ENCODE measurements at places on chromosomes 16 and 17.
A peak's percentile ranks its signal among the peaks of the same experiment; 100 is the strongest.

- no peak for DNase-seq
Observed at GRCh38 chr17:4513113-4514032, 14.7 kb downstream of the SPNS2 start.

- DNase-seq: no peak
Observed at GRCh38 chr17:79771276-79771675, 6.7 kb upstream of the CBX2 start.

DNA sequence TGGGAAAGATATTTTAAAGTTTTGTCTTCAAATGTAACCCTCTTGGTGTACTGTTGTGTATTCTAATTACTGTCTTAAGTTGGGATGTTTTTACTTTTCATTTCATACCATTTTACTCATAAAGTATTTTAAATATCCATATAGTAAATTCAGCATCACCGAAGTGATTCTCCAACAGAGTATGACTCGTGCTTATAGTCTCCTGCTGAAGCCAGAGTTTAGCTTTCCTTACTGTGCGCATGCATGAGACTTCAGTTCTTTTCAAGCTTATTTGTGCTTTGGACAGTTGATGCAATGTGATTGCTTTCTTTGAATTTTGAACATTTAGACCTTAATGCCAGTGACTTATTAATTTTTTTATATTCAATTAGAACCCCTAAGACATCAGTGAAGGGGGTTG lies 7.4 kb upstream of the VPS35L start:
- DNase-seq: no peak

GRCh38 chr17:74526681-74527080 lies 4.6 kb downstream of the CD300LB start:
- no peak for DNase-seq

DNA sequence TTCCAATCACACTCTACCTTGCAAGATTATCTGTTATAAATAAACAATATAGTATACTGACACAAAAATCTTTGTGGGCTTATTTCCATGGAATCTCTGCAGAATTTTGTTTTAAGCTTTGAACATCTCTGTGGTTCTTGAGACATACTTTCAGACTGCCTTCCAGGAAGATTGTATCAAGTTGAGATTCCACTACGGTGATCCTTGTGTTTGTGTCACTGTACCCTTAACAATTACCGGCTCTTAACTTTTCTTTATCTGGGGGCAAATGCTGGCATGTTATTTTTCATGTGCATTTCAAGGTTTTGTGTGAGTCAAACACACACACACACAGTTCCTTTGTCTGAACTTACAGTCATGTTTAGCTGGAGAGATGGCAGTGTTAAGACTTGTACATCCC lies 472.7 kb upstream of the HSBP1 start:
- DNase-seq: no peak

DNA sequence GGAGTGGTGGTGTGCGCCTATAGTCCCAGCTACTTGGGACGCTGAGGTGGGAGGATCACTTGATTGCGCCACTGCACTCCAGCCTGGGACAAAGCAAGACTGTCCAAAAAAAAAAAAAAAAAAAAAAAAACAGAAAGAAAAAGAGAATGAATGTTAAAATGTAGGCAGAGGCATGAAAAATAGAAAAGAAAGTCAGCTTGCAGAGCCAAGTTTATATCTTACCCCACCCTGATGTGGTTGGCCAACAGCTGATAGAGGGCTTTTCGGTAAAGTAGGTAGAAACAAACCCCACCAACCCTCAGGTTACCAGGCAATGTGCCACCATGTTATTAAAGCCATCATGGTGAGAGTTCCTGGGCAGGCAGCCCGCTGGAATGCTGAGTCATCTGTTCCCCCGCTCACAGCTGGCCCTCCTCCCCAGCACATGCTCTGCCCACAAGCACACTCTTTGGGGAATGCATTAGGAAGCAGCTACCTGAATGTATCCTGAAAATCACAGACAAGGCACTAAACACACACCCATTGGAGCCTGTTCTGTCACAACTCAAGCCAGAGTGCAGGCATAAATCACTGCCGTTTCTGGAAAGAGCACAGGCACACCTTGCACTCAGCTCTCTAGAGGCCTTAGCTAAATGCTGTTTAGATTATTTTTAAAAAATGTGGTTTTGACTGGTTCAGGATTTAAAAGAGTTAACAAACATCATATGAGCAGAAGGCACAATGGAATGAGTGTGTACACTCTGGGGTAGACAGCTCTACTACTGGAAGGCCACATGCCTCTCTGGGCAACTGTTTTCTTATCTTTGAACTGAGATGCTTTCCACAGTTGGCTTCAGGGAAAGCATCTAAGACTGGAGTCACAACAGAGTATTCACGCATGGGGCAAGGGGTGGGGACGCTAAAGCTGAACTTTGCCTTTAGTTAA lies 128.5 kb downstream of the PARN start:
- no peak for DNase-seq

DNA sequence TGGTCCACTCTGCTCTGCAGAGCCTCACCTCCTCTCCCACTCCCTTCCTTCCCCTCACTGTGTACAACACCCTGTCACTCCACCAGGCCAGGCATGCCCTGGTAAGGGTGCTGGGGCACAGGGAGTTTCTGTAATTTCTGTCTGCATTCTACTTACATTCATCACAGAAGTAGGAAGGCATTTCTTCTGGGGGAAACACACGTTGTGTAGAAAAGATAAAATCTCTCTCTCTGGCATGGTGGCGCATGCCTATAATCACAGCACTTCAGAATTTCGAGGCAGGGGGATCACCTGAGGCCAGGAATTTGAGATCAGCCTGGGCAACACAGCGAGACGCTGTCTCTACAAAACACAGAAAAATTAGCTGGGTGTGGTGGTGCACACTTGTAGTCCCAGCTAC lies 27.0 kb downstream of the WNT3 start:
- no peak for DNase-seq

GRCh38 chr17:74780443-74781238 lies 4.5 kb upstream of the NAT9 start:
- no peak for DNase-seq

- DNase-seq: no peak
Observed at GRCh38 chr17:51373489-51374152, 113.3 kb downstream of the UTP18 start.

DNA sequence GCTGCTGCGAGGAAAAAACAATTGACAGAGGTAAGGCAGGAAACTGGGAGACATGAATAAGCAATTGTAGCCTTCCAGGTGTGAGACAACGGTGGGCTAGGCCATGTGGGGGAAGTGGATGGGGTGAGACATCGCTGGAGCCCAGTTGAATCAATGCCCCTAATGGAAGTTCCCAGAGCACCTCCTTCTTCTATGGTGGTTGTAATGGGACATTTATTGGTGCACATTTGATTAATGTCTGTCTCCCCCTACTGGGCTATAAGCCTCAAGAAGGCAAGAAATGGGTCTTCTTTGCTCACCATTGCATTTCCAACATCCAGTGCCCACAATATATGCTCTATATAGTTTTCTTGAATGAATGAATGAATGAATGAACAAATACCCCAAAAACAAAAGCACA lies 22.7 kb upstream of the CD300E start:
- DNase-seq: no peak

- no peak for DNase-seq
Observed at GRCh38 chr16:89482150-89482816, 8.1 kb downstream of the ANKRD11 start.

- DNase-seq: no peak
Observed at GRCh38 chr16:88982286-88983084, 5.5 kb upstream of the CBFA2T3 start.

DNA sequence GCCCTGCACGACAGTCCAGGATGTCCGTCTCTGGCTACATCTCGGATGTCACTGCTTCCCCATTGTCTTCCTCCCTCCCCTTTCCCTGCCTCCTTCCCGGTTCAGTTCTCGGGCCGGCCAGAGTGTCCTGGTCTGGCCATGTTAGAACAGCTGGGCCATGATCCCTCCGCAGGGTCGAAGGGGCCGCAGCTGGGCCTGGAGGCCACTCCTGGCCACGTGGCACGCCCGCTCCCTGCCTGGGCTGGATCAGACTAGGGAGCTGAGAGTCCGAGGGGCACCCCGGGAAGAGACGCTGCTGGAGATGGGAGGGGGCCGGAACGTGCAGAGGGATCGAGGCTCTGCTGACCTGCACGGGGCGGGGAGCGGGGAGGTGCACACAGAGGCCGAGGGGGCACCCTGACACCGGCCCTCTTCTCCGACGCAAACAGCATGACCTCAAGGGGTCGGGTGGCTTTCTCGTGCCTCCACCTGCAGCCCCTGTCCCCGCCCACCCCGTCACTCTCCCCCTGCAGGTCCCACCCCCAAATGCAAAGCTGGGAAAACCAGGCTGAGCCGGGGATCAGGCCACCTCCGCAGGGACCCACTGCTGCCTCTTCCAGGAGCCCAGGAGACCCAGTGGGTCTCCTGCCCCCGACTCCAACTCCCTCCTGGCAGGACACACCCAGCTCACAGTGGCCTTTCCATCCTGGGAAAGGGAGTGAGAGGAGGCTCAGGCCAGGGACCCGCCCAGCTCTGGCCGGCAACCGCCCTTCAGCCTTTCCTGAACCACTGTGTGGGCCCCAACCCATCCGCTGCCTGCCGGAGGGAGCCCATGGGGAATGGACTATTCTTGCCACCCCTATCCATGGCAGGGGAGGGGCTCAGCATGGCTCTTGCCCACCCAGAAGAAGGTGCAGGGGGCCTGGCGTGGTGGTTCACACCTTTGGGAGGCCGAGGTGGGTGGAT lies 38.5 kb downstream of the CTU2 start:
- DNase-seq: no peak

DNA sequence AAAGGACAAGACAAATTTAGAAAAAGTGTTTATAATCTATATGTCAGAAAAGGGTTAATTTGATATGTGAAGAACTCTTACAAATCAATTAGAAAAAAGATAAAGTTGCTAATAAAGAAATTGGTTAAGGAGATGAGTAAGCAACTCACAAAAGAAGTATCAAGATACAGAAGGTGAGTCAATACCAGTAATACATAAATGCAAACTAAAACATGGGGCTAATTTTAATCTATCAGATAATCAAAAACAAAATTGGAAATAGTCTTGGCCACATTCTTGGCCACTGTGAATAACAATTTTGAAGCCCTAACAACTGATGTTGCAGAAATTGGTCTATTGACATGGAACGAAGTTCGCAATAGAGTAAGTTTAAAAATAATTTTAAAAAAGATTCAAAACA lies 6.8 kb downstream of the DHRS7C start:
- no peak for DNase-seq

- DNase-seq: no peak
Observed at GRCh38 chr17:34406226-34406625, 43.2 kb upstream of the CCL1 start.

- DNase-seq: no peak
Observed at GRCh38 chr17:74455821-74456220, 10.6 kb upstream of the CD300A start.

- DNase-seq: no peak
Observed at GRCh38 chr17:42442196-42442565, 16.5 kb upstream of the ATP6V0A1 start.

- no peak for DNase-seq
Observed at GRCh38 chr17:57447357-57447989, 191.2 kb downstream of the MSI2 start.

DNA sequence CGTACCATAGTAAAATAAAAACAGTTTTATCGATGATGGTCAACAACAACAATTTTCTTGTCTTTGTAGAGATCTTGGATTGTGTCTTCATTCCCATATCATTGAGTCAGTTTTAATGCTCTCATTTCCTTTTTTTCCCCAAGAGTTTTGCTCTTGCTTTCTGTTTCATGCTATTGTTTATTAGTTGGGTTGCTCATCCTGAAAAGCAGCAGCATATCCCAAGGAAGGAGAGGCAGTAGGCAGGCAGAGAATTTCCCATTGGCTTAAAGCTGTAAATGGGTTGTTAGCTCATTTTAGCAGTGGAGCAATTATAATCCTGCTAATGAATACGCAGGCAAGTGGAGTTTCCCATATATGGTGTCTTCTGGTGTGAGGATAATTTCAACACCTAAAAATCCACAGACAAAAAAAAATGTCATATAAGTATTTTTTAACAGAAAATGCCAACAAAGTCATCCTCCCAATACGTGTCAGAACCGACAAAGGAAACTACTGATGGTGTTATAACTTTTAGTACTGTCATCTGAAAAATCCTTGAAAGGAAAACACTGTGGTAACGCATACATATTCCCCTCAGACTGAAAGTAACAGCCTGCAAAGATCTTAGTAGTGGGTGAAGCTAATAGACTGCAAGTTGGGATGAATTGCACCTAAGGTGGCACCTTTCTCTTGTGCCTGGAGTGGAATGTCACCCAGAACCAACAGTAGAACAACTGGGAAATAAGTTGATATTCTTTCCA lies 218.3 kb downstream of the FTO start:
- no peak for DNase-seq

- DNase-seq: no peak
Observed at GRCh38 chr17:42472709-42473521, 14.2 kb downstream of the ATP6V0A1 start.

GRCh38 chr17:61366076-61366714 lies 33.4 kb upstream of the TBX2 start:
- DNase-seq: no peak

DNA sequence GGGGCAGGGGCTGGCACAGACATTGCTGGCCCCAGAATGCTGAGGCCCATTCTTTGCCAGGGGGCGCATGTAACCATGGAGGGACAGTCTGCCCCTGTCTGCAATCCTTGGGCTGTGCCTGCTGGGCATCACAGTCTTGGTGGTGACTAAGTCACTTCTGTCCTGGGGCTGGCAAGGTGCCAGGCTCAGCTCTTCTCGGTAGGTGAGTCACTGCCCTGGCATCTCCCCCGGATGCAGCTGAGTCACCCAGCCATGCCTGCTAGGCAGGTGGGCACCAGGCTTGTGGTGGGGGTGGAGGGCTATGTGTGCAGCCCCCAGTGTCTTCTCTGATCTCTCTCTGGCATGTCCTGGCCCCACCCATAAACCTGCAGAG lies 5.6 kb downstream of the RARA start:
- DNase-seq: peak; percentile 76

- DNase-seq: no peak
Observed at GRCh38 chr17:14407541-14407940, 106.7 kb downstream of the HS3ST3B1 start.

DNA sequence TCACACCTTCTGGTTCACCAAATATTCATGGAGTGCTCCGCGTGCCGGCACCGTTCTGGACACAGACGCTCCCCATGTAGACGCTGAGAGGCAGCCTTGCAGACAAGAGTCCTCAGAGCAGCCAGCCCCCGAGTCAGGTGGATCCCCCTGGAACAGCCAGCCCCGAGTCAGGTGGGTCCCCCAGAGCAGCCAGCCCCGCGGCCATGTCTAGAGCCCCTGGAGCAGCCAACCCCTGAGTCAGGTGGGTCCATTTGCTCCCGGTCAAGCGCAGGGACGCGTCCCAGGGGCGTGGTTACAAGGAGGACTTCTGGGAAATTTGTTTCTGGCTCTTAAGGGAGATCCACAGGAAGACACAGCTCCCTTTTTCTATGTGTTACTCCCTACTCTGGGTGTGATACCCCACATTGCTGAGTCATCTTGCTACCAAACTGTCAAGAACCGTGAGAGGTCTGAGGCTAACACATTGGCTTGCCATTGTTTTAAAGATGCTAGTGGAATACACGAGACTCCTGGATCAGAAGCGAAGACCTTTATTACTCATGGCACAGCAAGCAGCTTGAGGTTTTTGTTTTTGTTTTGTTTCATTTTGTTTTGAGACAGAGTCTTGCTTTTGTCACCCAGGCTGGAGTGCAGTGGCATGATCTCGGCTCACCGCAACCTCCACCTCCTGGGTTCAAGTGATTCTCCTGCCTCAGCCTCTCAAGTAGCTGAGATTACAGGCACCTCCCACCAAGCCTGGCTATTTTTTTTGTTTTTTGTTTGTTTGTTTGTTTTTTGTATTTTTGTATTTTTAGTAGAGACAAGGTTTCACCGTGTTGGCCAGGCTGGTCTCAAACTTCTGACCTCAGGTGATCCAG lies 43.3 kb upstream of the CBFA2T3 start:
- DNase-seq: no peak

- no peak for DNase-seq
Observed at GRCh38 chr16:3454631-3455147, 11.2 kb downstream of the NAA60 start.
